Activated CD4-positive, alpha-beta T cell treated with anti-CD3 and anti-CD28 coated beads, Interleukin-2, amount 10 ng/mL, durations not matched to agents 7 days and 5 days (primary cell): ENCODE measurements at places on chromosomes 3 and 15. TPM values are rescaled to one million over a fixed set of nuclear protein-coding genes. Genes with fewer than 3 reads are reported as not detected.

- H3K4me1 ChIP-seq, result peaks cover 3% of the 10 kb centered on the region
- H3K4me3 ChIP-seq, result peak within 1 kb of the TSS; percentile 51
- H3K36me3 ChIP-seq, result peaks cover 2% of the 10 kb centered on the region
- no peak within 1 kb of the TSS for H3K27ac ChIP-seq
- H3K27me3 ChIP-seq, result peaks cover 42% of the 10 kb centered on the region
Observed at GRCh38 chr15:55588070-55588814, at the start of gene PYGO1. Gene PYGO1 (minus strand): TSS chr15:55588345. CDS start chr15:55587883, 462 bp downstream.

- no peak for DNase-seq
- no peaks in the 10 kb centered on the region for H3K36me3 ChIP-seq
- H3K4me3 ChIP-seq, result no peak overlapping the region
- H3K27me3 ChIP-seq, result no peaks in the 10 kb centered on the region
Observed at GRCh38 chr3:163587342-163587741, 1491.0 kb downstream of the SI start.

DNA sequence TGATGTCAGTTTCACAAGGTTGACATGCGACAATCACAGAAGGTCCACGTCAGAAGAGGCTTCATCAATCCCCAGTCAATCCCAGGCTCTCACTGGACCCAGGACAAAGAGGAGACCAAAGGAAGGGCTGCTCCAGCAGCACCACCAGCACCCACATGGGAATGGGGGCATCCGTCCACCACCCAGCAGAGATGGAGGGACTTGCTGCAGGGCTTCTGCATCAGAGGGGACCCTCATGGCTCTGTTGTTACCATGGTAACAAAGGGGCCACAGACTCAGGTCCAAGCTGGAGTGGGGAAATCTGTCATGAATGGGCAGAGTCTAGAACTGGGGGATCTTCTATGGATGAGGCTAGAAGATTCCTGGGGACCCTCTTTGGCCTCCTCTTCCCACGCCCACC is 13.1 kb downstream of the PLA2G4F start:
- no peak for DNase-seq
- H3K4me3 ChIP-seq, result no peak overlapping the region
- H3K27ac ChIP-seq, result no peak overlapping the region
- H3K4me1 ChIP-seq, result no peaks in the 10 kb centered on the region

The GOLGA6L9 gene
- 1.3 TPM for total RNA-seq

The SLC22A13 gene
- total RNA-seq, result 0.37 TPM

The NUP210 gene
- total RNA-seq, result 196 TPM

DNA sequence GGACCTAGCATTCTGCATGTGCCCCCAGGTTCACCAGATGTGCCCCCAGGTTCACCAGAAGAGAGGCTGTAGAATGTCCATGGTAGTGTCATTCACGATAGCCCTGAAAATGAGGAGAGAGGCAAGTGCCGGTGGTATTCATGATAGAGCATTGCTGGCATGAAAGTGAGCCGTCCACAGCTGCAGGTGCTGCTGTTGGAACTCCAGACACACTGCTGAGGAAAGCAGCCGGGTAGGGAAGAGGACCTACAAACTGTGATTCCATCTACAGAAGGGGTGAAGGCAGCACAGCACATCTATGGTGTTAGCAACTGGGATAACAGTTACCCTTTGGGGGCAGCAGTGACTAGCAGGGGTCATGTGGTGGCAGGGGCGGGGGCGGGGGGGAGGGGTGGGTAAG is 125.0 kb upstream of the PLXNA1 start:
- H3K27me3 ChIP-seq, result no peaks in the 10 kb centered on the region
- no peak overlapping the region for H3K27ac ChIP-seq
- no peaks in the 10 kb centered on the region for H3K4me1 ChIP-seq
- DNase-seq, result no peak
- no peaks in the 10 kb centered on the region for H3K36me3 ChIP-seq

GRCh38 chr3:17901893-17902292 is 159.5 kb upstream of the TBC1D5 start:
- no peaks in the 10 kb centered on the region for H3K36me3 ChIP-seq

The ASB7 gene
- total RNA-seq, result 22.8 TPM

DNA sequence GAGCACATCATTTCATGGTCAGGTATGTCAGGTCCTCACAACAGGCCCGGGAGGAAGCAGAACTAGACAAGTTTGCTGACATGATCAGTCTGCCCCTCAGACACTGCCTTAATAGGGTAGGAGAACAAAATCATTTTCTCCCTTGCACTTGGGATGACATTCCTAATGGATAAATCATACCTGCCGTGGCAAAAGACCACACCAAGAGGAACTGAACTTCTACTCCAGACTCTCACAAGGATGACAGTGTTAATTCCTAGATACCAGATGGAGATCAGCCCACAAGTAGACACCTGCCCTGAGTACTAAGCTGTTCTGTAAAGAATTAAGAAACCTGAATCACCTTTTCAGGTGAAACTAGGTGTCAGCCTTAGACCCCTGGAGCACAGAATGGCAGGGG is 19.5 kb downstream of the SIAH2 start:
- H3K4me3 ChIP-seq, result no peak overlapping the region
- DNase-seq, result no peak
- peaks cover 77% of the 10 kb centered on the region for H3K4me1 ChIP-seq

- no peak for DNase-seq
- H3K27ac ChIP-seq, result no peak overlapping the region
- H3K4me3 ChIP-seq, result no peak overlapping the region
- no peaks in the 10 kb centered on the region for H3K4me1 ChIP-seq
Observed at GRCh38 chr3:183745300-183746098, 47.9 kb downstream of the YEATS2 start.

DNA sequence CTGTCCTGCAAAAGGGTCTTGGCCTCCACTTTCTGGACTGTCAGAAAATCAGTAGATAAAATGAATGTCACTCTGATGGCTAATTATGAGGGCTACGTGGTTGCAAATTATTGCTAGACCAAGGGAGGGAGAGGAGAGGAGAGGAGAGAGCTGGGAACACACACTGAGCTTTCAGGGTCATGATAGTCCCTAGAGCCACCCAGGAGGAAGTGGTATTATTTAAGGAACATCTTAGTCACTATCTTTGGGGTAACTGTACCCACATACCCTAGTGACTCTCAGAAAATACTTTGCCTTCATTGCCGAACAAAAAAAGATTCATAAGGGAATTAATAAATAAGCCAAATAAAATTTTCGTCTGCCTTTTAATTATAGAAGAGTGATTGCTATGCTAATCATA is 642.3 kb upstream of the CFAP20DC start:
- no peak overlapping the region for H3K4me3 ChIP-seq
- H3K27ac ChIP-seq, result no peak overlapping the region
- DNase-seq, result no peak
- H3K27me3 ChIP-seq, result no peaks in the 10 kb centered on the region
- no peaks in the 10 kb centered on the region for H3K36me3 ChIP-seq

The TFRC gene
- 234 TPM for total RNA-seq

- no peaks in the 10 kb centered on the region for H3K27me3 ChIP-seq
- H3K27ac ChIP-seq, result no peak overlapping the region
- no peak for DNase-seq
- no peak overlapping the region for H3K4me3 ChIP-seq
- no peaks in the 10 kb centered on the region for H3K36me3 ChIP-seq
- H3K4me1 ChIP-seq, result no peaks in the 10 kb centered on the region
Observed at GRCh38 chr3:73827725-73828211, 203.0 kb upstream of the PDZRN3 start.
